ENCODE measurements at places on chromosomes 3 and 15.

GRCh38 chr15:39512643-39513042 is 68.2 kb upstream of the THBS1 start:
- no peak for DNase-seq

- no peak for DNase-seq
Measured at GRCh38 chr3:59750391-59750790, 700.6 kb upstream of the CFAP20DC start.

DNA sequence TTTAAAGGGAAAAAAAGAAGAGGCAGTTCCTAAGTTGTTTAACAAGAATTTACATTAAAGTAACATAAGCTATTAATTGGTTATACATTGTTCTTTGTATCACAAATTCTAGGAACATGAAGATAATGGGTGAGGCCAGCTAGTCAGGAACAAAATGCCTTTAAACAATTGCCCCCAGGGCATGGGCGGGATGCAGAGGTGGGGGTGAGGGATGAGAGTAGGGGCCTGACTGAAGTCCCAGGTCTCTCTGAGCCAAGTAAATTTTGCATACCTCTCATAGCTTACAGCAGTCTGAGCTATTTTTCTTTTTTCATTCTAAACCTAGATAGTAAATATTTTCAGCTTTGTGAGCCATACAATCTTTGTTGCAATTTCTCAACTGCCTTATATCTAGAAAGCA is 77.8 kb upstream of the RNU6-1 start:
- DNase-seq = no peak

DNA sequence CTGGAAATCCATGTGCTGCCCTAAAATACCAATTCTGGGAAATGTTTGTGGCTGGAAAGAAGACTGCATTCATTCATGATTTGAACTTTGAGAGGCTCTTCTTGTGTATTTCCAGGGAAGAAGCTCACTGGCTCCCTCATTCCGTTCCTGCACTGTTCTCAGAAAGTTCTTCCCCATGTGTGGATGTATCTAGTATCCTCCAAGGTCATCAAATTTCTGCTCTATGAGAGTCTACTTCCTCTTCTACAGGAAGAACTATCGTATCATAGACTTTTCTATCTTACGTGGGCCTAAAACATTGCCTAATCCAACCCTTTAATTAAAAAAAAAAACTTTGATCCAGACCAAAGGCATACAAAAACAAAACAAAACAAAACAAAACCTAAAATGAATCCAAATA is 2.9 kb downstream of the CCR3 start:
- DNase-seq = no peak
